ENCODE measurements at places on chromosomes 16 and 17.

DNA sequence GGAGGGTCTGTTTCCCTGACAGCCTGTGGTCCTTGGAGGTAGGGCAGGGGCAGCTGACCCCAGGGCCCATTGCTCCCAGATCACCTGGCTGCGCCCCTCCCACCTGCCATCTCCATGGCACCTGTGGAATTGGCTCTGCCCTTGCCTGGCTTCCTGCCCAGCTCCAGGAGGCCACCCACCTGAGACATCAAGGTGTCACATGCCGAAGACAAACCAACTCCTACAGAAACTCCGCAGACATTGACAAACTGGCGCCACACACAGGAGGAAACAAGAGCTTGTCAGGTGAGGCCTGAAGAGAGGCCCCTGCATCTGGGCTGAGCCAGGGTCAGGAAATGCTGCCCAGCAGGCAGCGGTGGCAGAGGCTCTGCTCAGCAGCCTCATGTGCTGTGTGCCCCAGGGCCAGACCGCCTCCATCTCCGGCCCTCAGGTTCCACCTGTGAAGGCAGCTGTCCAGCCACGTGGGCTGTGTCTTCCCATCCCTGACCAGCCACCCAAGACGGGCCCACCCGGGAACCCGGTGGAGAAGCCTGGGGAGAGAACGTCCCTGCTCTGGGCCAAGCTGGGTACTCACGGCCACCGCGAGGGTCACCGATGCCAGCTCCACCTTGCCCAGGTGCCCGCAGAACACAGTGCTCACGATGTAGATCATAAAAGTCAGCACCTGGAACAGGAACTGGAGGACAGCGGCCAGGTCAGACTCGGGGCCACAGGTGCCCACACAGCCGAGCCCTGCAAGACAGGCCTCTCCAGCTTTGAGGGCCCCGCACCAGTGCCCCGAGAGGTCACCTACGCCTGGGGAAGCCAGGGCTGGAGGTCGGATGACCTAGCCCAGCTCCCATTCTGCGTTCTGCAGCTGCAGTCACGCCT lies 1.6 kb downstream of the SLC47A2 start:
- no peak for DNase-seq

- DNase-seq = no peak
Measured at GRCh38 chr17:21024024-21024423, 18.8 kb downstream of the USP22 start.

GRCh38 chr17:58403311-58403710 lies 14.0 kb downstream of the RNF43 start:
- no peak for DNase-seq

GRCh38 chr17:48444516-48445247 lies 14.7 kb upstream of the SKAP1 start:
- no peak for DNase-seq

- no peak for DNase-seq
Measured at GRCh38 chr17:18185391-18185790, 1.8 kb downstream of the ALKBH5 start.

DNA sequence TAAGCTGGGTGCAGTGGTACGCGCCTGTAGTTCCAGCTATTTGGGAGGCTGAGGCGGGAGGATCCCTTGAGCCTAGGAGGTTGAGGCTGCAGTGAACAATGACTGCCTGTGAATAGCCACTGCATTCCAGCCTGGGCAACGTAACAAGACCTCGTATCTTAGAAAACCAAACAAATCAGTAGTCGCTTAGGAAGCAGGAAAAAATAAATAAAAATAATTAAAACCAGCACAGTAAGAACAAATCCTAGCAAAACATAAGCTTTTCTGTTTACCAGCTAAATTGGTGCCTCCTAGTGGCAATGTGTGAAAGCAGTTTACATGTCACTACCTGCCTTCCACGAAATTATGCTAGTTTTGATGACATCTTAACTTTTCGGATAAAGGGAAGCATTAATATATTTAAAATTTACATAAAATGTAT lies 1.3 kb downstream of the ARMC5 start:
- DNase-seq = no peak

GRCh38 chr17:21214777-21215541 lies 998 bp upstream of the TMEM11 start:
- DNase-seq = no peak

GRCh38 chr17:58085039-58085715 lies 2.0 kb downstream of the DYNLL2 start:
- DNase-seq = no peak

- no peak for DNase-seq
Measured at GRCh38 chr17:6249732-6250131, 179.6 kb downstream of the WSCD1 start.

- no peak for DNase-seq
Measured at GRCh38 chr17:42002792-42003301, 14.4 kb downstream of the DNAJC7 start.

DNA sequence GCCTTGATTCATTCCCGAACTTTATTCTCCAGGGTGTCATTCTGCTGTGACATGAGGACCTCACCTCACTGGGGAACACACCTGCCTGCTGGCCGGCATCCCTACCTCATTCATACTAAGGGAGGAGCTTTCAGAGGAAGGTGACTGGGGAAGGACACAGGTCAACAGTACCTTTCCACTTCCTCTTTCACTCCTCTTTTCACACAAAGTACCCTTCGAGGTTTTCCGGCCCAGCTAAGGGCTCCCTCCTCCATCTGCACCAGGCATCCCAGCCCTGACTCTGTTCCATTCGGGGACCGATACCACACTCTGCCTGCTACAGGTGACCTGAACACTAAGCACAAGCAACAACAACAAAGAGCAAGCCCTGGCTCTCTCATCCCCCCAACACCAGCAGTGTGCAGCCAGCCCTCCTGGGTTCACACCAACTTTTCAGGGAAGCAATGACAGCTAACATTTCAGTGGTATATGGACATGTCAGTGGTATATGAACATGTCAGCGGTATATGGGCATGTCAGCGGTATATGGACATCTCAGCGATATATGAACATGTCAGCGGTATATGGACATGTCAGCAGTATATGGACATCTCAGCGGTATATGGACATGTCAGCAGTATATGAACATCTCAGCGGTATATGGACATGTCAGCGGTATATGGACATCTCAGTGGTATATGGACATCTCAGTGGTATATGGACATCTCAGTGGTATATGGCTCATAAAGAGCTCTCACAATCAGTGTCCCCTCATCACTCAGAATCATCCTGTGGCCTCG lies 16.0 kb downstream of the TRIM25 start:
- no peak for DNase-seq

- no peak for DNase-seq
Measured at GRCh38 chr17:50145532-50146229, 4.8 kb downstream of the PPP1R9B start.

GRCh38 chr16:68416057-68417046 lies 32.0 kb downstream of the SMPD3 start:
- no peak for DNase-seq

- DNase-seq = no peak
Measured at GRCh38 chr16:76748461-76749348, 442.3 kb upstream of the MON1B start.

GRCh38 chr16:12917653-12918052 lies 16.3 kb downstream of the SHISA9 start:
- DNase-seq = no peak

DNA sequence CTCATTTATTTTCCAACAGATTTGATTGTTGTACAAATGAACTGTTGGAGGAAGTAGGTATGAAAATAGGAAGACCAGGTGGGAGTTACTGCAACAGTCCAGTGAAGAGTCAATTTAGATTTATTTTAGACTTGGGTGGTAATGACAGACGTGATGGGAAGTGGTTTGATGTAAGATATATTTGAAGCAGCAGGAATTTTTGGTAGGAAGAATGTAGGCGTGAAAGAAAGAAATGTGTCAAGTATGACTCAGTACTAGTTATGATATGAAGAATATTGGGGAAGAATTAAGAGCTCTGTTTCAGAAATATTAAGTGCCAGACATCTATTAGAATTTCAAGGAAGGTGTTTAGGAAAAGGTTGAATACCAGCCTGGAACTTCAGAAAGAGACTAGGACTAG lies 247.9 kb upstream of the AXIN2 start:
- DNase-seq = no peak

- DNase-seq = no peak
Measured at GRCh38 chr17:42171831-42172230, 9.1 kb downstream of the KCNH4 start.

DNA sequence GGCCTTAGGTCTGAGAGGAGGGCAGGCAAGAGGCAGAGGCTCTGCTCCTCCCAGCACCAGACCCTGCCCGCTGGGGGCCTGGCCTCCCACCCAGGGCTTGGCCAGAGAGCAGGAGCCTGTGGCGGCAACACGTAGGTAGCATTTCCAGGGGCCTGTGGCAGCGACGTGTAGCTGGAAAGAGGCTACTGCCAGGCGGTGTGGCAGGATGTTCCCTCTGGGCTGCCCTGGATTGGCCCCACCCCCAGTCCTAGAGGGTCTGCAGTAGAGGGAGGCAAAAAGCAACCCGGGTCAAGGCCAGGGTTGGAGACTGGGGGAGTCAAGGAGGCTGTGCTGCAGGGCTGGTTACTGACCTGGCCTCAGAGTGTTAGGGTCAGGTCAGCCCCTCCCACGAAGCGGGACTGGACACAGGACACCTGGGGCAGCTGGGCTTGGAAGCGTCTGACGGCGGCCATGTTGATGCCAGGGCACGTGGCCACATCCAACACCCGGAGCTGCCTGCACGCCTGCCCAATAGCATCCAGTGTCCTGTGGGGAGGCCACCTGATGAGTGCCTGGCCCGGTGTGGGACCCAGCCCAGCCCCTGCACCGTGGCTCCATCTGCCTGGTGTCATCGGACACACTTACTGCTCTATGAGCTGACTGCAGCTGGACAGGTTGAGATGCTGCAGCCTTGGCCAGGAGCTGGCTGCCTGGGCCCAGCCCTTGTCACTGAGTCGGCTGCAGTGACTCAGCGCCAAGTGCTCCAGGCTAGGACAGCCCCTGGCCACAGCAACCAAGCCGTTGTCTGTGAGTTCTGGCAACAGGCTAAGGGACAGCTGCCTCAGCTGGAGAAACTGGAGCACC lies 8.5 kb downstream of the ELMO3 start:
- no peak for DNase-seq

DNA sequence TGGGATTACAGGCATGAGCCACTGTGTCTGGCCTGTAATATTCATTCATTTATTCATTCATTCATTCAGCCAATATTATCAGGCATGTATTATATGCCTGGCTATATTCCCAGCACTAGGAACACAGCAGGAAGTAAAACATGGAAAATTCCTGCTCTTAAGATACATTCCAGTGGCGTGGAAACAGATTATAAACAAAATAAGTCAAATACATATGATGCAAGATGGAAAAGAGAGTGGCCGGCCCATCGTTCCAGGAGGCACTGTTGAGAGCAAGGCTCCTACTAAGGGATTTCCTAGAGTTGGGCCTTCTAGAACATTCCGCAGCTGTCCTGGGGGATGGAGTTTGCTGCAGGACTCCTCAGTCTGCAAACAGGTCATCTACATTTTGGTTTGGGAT lies 17.7 kb downstream of the ADCY9 start:
- DNase-seq = no peak

DNA sequence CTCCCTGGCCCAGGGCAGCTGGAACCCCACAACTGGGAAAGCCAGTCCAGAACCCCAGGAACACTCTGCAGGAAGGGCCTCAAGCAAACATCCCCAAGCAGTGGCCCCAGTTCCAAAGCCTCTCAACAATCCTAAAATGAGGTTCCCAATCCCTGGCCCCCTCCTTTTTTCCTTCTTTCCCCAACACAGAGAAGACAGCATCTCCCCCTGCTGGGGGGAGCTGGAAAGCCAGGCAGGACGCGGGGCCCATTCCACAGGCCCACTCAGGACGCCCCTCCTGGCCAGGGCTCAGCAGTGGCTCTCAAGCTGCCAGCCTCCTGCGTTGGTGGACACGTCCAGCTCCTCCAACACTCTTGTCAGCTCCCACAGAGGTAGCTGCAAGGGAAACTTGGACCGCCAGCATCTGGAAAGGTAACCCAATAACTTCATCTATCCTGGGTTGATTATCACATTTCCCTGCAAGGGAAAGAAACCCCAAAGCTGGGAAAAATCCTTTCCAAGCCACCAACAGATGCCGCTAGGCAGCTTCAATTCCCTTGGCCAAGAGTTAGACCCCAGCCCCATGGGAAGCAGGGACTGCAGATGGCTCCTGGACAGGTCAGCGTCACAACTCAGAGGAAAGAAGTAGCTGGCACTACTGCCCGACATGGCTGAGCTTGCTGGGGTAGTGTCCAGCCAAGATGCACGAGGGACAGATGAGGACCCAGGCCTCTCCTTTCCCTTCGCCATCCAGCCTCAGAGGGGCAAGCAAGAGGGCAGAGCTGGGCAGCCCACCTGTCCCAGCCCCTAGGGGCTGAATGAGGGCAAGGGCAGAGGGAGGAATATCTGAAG lies 7.6 kb downstream of the HDAC5 start:
- DNase-seq = peak; percentile 25

GRCh38 chr17:41784207-41784744 lies 2.2 kb downstream of the JUP start:
- no peak for DNase-seq

DNA sequence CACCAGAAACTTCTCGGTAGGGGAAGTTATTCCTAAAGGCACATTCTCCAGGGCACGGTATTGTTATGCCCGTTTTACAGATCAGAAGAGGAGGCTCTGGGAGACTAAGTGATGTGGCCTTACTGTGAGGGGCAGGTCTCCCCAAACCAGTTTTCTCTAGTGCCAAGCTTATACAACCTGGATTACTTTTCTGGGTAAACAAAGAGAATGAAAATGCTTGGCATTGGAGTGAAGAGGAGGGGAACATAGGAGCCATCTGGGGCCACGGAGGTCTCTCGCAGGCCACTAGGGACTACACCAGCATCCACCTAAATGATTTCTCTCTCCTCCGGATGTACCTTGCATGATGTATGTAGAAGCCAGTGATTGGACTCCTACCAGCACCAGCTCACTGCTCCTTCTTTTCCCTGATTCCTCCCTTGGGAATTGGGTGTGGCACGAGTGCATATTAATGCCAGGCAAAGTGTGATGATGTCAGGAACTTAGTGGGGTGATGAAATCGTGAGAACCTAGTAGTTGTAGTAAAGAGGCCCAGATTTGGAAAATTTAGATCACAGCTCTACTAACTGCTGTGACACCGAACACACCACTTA lies 674 bp downstream of the TOM1L1 start:
- DNase-seq = no peak

GRCh38 chr17:66727634-66728570 lies 107.0 kb upstream of the CACNG5 start:
- peak; percentile 54 for DNase-seq

- no peak for DNase-seq
Measured at GRCh38 chr16:15946257-15947044, 3.0 kb upstream of the ABCC1 start.

GRCh38 chr17:35684055-35684802 lies 47.2 kb upstream of the RASL10B start:
- no peak for DNase-seq

GRCh38 chr16:50276326-50276640 lies 9.9 kb downstream of the ADCY7 start:
- DNase-seq = no peak

GRCh38 chr17:2571523-2572303 lies 21.7 kb upstream of the PAFAH1B1 start:
- DNase-seq = no peak

GRCh38 chr16:48525201-48526057 lies 84.6 kb downstream of the N4BP1 start:
- DNase-seq = no peak

GRCh38 chr17:73643852-73644144 lies 447 bp downstream of the SDK2 start:
- DNase-seq = no peak

- no peak for DNase-seq
Measured at GRCh38 chr16:56163089-56163488, 28.2 kb upstream of the GNAO1 start.
